T-helper 2 cell treated with Interferon-gamma antibody and Interleukin-4, amounts not matched to agents 5 μg/mL and 100 μg/mL, for 36 hours (primary cell): ENCODE measurements at places on chromosomes 7 and 10.

DNA sequence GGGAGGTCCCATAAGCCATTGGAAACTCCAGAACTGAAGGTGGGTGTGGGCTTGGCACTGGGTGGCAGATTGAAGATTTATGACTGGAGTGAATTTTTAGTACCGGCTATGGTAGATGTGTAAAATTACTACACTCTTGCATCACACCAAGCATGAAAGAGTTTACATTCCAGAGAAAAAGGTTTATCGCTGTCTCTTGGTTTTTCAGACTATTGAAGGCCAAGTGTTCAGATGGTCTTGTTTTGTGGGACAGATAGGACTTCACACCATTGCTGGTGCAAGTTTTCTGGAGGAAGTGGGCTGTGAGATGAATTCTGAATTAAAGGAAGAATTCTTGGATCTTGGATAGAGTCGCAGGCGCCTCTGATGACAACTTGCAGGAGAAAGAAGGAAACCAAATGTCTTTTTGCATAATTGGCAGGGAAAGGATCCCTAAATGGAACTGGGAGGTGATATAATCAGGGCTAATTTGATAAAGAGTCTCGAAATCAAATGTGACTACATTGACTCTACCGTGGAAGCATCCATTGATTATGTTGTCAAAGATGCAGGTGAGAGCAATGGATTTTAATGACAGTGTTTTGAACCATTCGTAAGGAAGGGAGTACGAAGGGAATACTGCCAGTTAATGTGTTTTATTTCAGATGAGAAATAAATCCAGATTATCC is 14.2 kb upstream of the NMT2 start:
- DNase-seq, result no peak

DNA sequence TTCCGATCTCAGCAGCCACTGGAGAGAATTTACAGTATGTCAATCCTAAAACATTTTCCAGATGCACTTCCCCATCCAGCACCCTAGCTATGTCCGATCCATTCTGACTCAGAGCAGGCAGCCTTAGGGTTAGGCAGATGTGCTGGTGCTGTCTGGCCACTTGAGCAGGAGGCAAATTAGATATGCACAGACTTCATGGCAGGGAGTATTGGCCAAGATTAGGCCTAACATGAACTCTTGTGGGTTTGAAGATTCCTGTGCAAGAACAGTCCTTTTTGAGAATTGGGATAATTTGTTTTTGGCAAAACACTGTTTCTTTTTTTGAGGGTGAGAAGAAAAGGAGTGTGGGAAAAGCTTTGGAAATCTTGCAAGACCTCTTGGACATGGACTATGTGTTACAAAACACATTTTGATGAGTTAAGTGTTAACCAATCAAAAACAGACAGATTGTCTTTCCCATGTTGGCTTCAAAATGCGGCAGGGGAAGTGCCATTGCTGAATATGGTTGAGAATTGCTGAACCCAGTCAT is 218.6 kb upstream of the INHBA start:
- no peak for DNase-seq

DNA sequence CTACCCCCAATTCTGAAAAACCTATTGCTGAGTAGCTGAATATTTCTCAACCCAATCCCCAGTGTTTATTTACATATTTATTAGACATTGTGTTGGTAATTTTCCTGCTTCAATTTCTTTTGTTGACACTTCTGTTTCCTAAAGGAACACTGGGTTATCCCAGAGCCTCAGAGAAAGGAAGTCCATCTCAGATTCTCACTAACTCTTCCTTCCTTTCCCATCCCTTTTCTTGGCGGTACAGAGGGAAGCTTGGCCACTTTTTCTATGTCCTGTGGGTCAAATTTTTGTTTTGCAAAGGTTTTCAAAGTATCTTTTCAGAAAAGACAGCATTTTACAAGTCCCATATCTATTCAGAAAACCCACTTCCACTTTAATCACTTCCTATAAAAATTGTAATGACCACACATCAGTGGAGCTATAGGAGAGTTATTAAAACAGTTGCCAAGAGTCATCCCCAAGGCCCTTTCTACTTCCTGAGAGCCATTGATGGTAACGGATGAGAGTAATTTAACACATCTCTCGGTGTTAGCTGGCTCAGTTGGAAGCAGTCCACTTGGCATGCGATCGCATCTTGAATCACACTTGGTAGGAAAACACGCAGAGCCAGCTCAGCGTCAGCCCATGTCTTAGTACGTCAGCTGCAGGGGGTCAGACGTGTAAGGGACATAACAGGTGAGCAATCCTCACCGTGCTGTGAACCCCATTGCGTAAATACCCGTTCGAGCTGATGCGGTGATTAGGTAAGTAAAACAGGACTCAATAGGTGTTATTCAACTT is 231.1 kb upstream of the ADARB2 start:
- DNase-seq, result no peak

GRCh38 chr10:70254778-70255328 is 21.6 kb upstream of the PPA1 start:
- DNase-seq, result no peak

- no peak for DNase-seq
Observed at GRCh38 chr10:55627501-55628051, 733.5 kb downstream of the ZWINT start.

GRCh38 chr7:108234281-108234680 is 104.1 kb upstream of the LAMB4 start:
- DNase-seq, result no peak

GRCh38 chr7:45325378-45325777 is 167.8 kb downstream of the RAMP3 start:
- DNase-seq, result no peak

GRCh38 chr7:44802418-44803025 is 6.0 kb downstream of the PPIA start:
- DNase-seq, result no peak

DNA sequence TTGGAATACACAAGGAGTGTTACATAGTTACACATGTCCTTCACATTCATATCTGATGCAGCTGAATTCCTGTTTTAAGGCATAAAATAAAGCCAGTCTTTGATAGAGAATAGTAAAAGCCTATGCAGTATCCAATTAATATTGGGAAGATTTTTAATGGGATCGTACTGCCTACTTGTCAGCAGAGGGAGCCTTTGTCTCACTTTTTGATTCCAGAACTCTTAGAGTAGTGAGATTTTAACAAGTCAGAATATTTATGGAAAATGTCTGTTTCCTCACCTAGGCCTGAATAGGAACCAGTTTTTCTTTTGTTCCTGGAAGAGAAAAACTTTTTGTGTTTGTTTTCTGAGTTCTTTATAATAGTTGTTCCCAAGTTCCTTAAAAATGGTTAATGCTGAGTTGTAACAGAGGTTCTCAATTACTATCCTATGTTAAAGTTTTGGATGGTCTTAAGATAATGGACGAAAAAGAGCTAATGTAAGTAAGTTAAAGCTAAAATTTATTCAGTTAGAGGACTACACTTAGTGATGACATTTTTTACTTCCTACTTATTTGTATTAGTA is 114.0 kb downstream of the BBS9 start:
- no peak for DNase-seq

GRCh38 chr7:99325001-99325493 is 651 bp upstream of the ARPC1A start:
- DNase-seq, result no peak

DNA sequence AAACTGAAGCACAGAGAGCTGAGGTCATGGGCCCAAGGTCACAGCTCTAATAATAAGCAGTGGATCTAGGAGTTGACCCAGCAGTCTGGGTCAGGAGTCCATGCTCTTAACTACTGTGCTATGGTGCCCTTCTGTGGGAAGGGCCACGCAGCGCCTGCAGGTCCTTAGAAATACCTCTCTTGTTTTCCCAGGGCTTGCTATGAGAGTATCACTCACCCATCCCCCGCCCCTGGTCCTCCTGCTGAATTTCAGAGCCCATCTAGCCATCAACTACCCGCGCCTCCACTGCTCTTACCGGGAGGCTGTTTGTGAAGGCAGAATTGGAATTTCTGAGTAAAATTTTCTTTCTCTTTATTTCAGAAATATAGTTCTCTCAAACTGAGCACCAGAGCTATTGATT is 27.3 kb upstream of the CRHR2 start:
- DNase-seq, result no peak

DNA sequence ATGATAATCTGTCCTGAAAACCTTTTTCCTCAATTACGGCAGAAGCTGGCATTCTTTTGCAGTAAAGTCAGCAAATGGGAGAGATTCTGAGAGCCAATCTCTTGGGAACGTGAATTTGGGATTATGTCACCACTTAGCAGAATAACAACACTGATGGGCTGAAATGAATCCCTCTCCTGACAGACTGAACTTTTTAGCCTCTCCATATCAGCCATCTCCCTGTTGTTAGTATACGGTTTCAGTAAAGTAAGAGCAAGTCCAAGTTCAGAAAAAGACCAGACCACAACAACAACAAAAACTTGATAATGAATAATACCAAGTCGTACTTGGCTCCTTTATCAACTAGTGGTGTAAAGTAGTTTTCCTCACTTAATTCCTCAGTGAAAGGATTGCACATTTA is 1048.8 kb downstream of the GATA3 start:
- DNase-seq, result no peak

DNA sequence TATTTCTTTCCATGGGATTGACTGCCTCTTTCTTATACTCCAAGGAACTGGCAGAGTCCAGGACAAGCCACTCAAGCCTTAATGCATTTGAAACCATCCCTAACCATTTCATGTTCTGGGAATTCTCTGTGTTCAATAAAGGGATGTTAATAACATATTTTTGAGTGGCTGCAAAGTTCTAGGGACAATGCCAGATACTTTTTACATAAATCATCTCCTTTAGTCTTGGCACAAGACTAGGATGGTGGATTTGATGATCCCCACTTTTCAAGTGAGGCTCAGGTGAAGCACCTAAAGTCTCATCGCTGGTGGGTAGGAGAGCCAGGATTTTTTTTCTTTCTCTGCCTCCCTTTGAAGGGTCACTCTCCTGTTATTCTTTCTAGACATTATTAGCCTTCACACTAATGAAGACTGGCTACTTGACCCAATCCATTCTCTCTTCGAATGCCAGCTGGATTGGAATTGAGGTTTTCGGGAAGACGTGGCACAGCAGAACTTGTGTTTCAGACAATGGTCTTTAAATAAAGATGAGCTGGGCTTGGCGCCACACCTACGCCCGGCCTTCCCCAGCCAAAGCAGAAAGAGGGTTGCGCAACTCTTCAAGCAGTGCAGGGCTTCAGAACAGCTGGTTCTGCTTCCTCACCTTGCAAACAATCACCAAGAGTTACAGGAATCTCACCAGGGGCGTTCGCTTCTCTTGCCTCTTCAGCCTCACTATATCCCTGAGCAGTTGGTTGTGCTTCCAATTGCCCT is 73.8 kb upstream of the BMPER start:
- no peak for DNase-seq
